Heart right ventricle (tissue), 16 donors: ENCODE measurements at places on chromosomes 4 and X. TPM values are rescaled to one million over a fixed set of nuclear protein-coding genes. Genes with fewer than 3 reads are reported as not detected.

ARX gene
- polyA plus RNA-seq = not detected

ENAM gene
- polyA plus RNA-seq = 0.49 TPM

SCRG1 gene
- polyA plus RNA-seq = 0.48 TPM

PI4K2B gene
- polyA plus RNA-seq = 3.0 TPM

UGT8 gene
- 0.04 TPM for polyA plus RNA-seq

PGRMC2 gene
- 26.0 TPM for polyA plus RNA-seq

PSAPL1 gene
- not detected for polyA plus RNA-seq

MID1 gene
- polyA plus RNA-seq = 2.1 TPM

CT55 gene
- not detected for polyA plus RNA-seq

RAB41 gene
- polyA plus RNA-seq = not detected

HOPX gene
- polyA plus RNA-seq = 13.1 TPM

OTC gene
- polyA plus RNA-seq = not detected

GABRG1 gene
- not detected for polyA plus RNA-seq

COL4A6 gene
- 3.2 TPM for polyA plus RNA-seq

PABPC5 gene
- polyA plus RNA-seq = 0.42 TPM

SYNPO2 gene
- 29.1 TPM for polyA plus RNA-seq

IL1RAPL2 gene
- polyA plus RNA-seq = 0.01 TPM

GPAT3 gene
- polyA plus RNA-seq = 22.2 TPM

TMEM144 gene
- polyA plus RNA-seq = 11.7 TPM
